ENCODE measurements at places on chromosomes 11 and 22.

GRCh38 chr11:109957601-109958000, 135.6 kb upstream of the ZC3H12C start:
- peak; percentile 46 for DNase-seq

DNA sequence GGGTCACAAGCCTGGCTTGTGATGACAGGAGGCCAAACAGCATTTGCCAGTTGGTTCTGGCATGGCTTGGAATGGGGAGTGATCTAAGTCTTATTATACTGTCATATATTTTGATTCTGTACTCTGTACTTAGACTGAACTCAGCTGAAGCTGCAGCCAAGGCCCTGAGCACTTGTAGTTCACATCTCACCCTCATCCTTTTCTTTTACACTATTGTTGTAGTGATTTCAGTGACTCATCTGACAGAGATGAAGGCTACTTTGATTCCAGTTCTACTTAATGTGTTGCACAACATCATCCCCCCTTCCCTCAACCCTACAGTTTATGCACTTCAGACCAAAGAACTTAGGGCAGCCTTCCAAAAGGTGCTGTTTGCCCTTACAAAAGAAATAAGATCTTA, 843 bp downstream of the OR56B1 start:
- no peak for DNase-seq

- DNase-seq, result no peak
These were observed 31.8 kb downstream of the MICAL2 start for GRCh38 chr11:12142176-12142575.

DNA sequence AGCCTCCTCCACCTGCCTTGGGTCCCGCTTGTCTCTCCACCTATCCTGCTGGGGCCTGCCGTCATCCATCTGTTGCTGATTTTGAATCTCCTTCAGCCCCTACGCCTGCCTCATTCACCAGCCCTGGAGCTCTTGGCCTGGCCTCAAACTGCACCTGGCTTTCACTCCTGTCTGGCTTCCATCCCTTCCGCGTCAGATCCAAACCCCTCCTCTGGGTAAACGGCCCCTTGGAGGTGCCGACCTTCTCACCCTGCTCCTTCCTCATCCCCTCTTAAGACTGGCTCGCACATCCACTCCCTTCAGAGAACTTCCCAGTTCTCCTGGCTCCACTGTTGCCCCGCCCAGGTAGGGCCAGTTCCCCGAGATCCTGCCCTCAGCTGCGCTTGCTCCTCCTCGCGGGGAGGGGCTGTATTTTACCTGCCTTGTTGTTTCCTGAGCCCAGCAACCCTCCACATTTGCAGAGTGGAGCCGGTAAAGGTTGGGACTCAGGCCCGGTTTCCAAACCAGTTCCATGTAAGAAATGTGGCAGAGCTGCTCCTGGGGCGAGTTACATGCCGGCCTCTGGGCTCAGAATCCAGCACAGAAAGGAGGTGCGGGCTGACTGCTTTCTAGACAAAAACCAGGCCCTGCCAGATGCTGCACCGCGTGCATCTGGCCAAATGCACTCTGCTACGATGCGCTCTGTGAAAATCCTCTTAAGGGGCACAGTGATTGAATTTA, 13.9 kb upstream of the SHANK2 start:
- DNase-seq, result no peak

DNA sequence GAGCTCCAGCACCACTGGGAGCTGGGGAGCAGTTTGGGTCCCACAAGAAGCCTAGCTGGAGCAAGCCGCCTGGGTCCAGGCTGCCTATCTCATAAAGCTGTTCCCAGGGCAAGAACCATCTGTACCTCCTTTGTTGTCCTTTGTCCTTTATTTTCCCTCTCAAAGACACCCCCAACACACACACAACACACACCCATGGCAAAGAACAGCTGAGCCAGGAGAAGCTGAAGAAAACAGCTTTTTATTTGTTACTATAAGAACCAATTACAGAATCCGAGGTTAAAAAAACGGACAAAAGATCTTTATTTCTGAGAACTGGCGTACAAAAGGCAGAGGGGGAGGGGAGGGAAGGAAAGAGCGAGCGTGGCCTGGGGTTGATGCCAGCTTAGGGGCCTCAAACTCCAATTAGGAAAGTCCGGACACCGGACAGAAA, 1.7 kb upstream of the TUT1 start:
- DNase-seq, result no peak

- no peak for DNase-seq
These were observed 137.8 kb downstream of the CSNK2A3 start for GRCh38 chr11:11215058-11215815.

DNA sequence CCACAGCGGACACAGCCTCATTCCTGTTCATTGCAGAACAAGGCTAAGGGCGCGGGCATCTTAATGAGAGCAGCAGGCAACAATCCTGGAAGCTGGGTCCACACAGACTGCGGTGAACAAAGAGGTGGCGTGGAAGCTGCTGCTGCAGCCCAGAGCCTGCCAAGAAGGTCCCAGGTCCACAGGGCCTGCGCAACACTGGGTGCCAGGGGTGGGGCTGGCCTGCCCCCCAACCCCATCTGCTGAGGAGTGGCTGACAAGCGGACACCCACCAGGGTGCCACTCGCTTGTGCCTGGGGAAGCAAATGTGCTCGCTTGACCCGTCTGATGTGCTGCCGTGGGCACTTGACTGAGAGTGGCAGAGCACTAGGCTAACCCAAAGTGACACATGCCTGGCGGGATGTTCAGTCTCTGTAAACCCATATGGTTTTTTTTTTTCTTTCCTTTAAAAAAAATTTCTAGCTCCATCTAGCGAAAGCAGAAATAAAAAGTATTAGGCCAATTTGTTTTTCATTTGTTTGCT, 83.2 kb upstream of the PITPNB start:
- DNase-seq, result peak; percentile 22

DNA sequence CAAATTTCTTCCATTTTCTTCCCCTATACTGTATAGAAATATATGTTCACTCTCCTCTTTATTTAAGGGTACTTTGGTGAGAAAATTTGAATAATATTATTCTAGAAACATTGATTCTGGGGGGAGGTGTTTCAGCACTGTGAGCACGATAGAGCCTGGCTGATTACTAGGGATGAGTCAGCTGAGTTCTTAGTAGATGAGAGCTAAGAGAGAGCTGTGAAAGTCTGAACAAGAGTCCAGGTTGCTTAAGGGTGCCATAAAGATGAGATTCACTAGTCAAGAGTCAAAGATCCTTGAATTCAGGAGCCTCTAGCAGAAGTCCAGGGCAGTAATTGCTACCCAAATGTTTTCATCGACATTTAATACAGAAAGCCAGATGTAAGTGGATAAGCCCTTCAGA, 756.6 kb upstream of the API5 start:
- DNase-seq, result no peak

GRCh38 chr11:114758627-114759026, 80.3 kb downstream of the NXPE2 start:
- DNase-seq, result no peak

GRCh38 chr11:907668-908067, 2.9 kb downstream of the CHID1 start:
- no peak for DNase-seq

DNA sequence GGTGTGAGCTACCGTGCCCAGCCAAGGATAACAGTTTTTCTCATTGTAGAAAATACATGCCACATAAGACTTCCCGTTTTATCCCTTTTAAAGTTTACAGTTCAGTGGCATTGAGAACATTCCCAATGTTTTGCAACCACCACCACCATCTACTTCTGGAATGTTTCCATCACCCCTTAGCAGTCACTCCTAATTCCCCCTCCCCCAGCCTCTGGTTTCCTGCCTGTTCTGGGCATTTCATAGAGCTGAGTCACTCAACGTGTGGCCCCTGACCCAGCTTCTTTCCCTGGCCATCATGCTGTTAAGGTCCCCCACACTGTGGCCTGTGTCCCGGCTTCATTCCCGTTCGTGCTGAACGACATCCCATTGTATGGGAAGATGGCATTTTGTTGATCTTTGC, 30.7 kb downstream of the FGF4 start:
- DNase-seq, result peak; percentile 70

DNA sequence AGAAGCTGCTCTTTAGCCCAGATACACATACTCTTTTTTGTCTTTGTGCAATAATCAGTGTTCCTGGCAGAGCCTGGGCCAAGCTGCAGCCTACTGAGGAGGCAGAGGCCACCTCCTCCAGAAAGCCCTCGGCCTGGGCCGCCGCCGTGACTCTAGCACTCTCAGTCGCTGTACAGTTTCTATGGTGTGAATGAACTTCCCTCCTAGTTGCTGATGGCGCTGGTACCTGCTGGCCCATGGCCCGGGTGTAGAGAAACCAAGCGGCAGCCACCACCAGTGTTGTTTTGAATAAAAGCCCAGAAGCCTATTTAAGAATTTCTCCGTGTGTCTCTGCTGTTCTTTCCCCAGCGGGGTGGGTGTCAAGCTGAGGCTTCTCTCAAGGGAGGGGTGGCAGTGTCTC, 118.9 kb downstream of the CACNA1I start:
- no peak for DNase-seq

- DNase-seq, result peak; percentile 98
These were observed 22.7 kb downstream of the OOSP3 start for GRCh38 chr11:59901306-59901705.

GRCh38 chr11:74777877-74778276, 29.2 kb downstream of the RNF169 start:
- DNase-seq, result no peak

DNA sequence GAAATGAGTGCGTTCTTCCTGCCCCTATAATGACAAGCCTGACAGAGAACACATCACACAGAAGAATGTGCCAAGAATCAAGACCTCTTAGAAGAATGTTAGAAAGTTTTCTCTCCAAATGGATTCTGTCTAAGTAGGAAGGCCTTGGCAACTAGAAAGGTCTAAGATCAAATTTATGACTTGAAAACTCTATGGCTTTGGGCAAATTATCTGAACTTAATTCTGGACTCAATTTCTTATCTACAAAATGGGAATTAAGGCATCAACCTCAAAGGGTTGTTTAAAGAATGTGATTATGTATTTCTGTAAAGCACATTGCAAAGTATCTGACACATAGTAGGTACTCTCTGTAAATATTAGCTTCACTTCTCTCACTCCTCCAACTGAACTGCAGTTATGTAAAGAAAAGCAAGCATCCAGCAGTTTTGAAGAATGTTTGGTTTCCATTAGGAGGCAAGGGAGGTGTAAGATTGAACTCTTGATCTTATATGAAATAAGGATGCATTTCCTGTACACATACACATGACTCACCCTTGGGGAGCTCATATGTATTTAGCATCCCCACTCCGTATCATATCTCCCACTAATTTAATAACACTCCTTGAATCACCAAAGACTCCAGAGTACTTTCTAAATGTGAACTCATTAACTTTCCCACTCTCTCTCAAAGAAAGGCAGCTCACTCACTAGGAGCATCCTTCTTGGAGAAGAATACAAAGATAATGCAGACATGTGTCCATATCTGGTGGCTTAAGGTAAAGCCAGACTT, 77.6 kb downstream of the ETS1 start:
- DNase-seq, result peak; percentile 89

- no peak for DNase-seq
These were observed 2.4 kb downstream of the HPS4 start for GRCh38 chr22:26481112-26481693.

DNA sequence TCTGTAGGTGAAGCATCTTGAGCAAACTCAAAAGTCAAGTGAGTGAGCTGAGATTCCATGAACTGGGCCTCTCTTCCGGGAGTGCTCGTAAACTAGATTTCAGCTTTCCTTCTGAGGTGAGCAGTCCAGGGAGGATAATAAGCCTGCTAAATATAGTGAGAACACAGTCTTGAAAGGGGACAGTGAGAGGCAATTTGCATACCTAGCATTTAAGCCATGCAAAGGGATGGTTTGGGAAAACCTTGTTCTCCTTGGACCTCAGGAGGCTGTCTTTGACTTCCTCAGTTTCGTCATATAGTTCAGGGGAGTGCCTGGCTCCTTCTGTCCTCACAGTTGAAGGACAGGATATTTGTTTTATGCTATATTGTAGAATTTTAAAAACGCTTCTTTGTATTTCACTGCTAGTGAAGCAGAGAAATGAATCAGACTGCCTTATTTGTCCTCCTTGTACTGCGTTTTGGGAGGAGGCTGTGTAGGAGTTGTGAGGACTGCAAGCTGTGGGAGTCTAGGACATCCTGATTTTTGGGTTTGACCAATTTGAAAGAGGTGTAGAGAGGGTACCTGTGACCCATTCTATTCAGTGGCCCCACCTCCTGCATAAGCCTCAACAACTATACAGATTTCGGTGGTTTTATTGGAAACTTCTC, 11.0 kb upstream of the SORL1-AS1 start:
- no peak for DNase-seq

- DNase-seq, result no peak
These were observed 84.5 kb downstream of the CACNA1I start for GRCh38 chr22:39655004-39655579.

GRCh38 chr11:66211100-66211499, 57.3 kb upstream of the RAB1B start:
- no peak for DNase-seq

DNA sequence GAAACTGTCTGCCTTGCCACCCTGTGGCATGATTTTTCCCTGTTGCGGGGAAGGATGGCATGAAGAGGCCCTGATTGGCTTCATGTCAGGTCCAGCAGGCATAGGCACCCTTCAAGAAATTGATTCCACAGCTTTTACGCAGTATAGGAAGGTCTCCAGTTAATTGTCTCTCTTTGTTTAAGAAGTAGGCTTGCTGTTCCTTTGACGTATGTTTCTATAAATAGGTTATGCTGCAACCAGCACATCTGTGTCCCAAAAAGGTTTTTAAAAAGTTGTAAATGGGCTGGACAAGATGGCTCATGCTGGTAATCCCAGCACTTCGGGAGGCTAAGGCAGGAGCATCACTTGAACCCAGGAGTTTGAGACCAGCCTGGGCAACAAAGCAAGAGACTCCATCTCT, 62.6 kb downstream of the CD6 start:
- no peak for DNase-seq

DNA sequence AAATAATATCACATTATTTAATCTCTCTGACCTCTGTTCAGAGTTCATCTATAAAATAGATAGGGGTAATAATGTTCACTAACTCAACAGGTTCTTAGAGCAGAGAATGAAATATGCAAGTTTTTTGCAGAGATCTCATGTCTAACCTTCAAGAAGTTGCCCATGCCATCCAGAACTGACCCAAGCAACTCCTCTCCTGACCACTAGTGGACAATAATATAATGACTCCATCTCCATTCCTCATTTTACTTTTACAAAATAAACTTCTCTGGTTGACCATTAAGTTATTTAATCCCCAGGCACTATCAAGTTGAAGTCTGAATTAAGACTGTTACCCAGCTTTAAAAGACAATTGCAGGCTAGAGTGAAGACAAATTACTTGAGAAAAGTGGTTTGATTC, 382.6 kb downstream of the KCNA4 start:
- no peak for DNase-seq

- no peak for DNase-seq
These were observed 7.5 kb downstream of the OR5AR1 start for GRCh38 chr11:56670984-56671383.

GRCh38 chr11:126155402-126156187, 55.9 kb downstream of the RPUSD4 start:
- DNase-seq, result no peak

GRCh38 chr22:35432228-35432905, 32.4 kb downstream of the MCM5 start:
- DNase-seq, result no peak

All from ELR (cell line).